ENCODE measurements at places on chromosomes 7 and 10. TPM values are rescaled to one million over a fixed set of nuclear protein-coding genes. Genes with fewer than 3 reads are reported as not detected.
A peak's percentile ranks its signal among the peaks of the same experiment; 100 is the strongest.

- no peak for DNase-seq
Observed at GRCh38 chr10:86310702-86311101, 55.9 kb downstream of the GRID1 start.

Gene RELN
- 3.1 TPM for total RNA-seq

GRCh38 chr7:118305671-118306070 is 81.2 kb downstream of the ANKRD7 start:
- DNase-seq, result no peak

- no peak for DNase-seq
Observed at GRCh38 chr7:116334555-116334954, 124.2 kb downstream of the TES start.

GRCh38 chr10:129971381-129972144 is 7.5 kb upstream of the EBF3 start:
- DNase-seq, result peak; percentile 74
